ENCODE measurements at places on chromosomes 5 and 9.

GRCh38 chr5:88748666-88749065 lies 134.3 kb downstream of the MEF2C start:
- DNase-seq, result no peak

- DNase-seq, result no peak
Observed at GRCh38 chr5:77644371-77645157, 6.1 kb upstream of the OTP start.

- DNase-seq, result no peak
Observed at GRCh38 chr5:61353293-61353692, 21.2 kb downstream of the ZSWIM6 start.

DNA sequence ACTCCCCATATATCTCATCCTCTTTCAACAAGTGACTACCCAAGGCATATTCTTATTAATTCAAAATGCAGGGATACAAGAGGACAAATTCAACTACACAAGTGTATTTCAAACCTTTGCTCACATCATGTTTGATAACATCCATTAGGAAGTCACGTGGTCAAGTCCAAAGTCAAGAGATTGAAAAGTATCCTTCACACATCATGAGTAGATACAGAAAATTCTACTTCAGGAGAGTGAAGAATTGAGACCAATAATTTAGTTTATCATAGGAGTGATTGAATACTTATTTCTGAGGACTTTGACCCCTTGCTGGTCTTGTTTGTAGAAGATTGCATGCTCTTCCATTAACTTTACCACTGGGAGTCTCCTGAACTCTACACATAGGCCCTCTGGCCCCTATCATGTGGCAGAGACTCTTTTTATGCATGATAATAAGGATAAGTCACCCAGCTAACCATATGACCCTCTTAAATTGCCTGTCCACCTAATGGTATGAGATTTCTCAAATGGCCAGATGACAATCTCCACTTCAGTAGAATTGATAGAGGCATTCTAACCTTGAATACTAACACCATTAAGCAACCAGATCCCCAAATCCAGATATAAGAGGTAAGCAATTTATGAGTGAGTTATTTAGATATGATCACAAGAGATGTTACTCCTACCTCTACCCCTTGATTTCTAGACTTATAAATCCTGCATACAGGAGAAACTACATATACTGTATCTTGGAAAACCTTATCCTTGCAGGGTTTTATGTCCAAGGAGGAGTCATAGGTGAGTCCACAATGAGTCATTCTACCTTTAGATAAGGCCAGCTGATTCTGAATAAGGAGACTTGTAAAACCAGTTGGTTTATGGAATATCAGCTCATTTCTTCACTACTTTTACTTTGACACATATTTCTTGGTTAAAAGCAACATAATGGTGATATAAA lies 26.6 kb upstream of the SLC46A2 start:
- DNase-seq, result no peak

GRCh38 chr5:10351199-10351905 lies 2.1 kb upstream of the MARCHF6 start:
- DNase-seq, result no peak

GRCh38 chr5:172740428-172741205 lies 30.4 kb downstream of the DUSP1 start:
- no peak for DNase-seq

- DNase-seq, result no peak
Observed at GRCh38 chr9:18490641-18491370, 16.9 kb downstream of the ADAMTSL1 start.

GRCh38 chr5:64646169-64646568 lies 44.1 kb upstream of the SHISAL2B start:
- DNase-seq, result no peak

- DNase-seq, result no peak
Observed at GRCh38 chr9:7073706-7074105, 315.9 kb downstream of the KDM4C start.

- DNase-seq, result no peak
Observed at GRCh38 chr5:115507681-115508080, 36.9 kb downstream of the FEM1C start.

DNA sequence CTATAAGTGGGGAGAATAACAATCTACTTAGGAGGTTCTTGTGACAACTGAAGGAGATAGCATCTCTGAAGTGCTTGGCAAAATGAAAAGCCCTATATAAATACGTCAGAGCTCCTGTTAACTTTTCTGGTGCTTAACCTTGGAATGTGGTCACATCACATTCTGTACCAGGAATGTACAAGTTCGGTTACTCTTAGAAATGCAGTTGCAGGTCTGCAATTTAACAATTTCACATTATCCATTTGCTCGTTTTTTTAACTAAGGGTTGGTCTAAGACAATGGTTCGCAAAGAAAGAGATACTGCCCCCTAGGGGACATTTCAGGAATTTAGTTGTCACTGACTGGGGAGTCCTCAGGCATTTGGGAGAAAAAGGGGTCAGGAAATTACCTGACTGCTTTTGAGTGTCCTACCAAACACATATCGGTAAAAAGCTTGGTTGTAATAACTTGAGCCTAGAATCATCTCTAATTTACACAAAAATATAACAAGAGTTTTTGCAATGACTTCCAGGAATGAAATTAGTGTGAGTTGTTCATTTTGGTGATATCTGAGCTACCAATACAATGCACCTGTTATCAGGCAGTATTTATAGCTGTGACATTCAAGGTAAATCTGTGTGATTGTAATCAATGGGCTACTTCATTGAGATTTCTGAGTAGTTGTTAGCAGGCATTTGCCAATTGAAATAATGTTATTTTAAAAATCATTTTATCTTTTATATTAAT lies 5.4 kb upstream of the HBEGF start:
- peak; percentile 9 for DNase-seq

- DNase-seq, result no peak
Observed at GRCh38 chr5:1438871-1439270, 6.4 kb downstream of the SLC6A3 start.

DNA sequence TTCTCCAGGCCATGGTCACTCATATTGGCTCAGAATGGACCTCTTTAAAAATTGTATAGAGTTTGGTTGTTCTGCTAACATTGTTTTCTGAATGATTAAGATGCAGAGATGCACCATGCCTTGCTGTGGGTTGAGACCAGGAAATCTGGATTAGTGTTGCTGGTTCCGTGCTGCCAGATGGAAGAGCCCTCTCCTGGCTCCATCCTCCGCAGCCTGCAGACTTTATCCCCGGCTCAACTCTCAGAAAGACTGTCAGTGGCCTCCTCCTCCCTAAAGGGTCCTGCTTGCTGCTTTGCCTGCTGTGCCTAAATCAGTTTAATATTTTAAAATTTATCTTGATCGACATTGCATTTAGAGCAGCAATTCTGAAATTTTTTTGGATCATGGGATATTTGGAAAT lies 196.7 kb downstream of the TENT4A start:
- no peak for DNase-seq

DNA sequence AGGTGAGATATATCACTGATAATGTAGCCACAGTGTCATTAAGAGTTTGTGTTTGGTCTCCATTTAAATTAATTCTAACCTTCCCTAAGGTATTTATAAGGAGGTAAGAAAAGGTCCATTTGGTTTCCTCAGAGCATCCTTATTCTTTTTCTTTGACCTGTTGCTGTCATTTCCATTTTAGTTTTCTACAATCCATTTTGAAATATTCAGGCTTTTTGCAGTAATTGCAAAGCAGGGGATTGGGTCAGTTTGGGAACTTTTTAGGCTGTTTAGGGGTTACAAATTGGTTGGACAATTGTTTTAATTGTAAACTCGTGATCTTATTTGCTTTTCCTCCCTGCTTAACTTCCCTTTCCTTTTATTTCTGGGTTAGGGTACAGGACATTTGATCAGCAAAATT lies 42.6 kb upstream of the PDZD2 start:
- no peak for DNase-seq

GRCh38 chr5:158968150-158968549 lies 131.6 kb downstream of the EBF1 start:
- no peak for DNase-seq

- no peak for DNase-seq
Observed at GRCh38 chr5:42989190-42989589, 50.9 kb downstream of the ANXA2R start.

DNA sequence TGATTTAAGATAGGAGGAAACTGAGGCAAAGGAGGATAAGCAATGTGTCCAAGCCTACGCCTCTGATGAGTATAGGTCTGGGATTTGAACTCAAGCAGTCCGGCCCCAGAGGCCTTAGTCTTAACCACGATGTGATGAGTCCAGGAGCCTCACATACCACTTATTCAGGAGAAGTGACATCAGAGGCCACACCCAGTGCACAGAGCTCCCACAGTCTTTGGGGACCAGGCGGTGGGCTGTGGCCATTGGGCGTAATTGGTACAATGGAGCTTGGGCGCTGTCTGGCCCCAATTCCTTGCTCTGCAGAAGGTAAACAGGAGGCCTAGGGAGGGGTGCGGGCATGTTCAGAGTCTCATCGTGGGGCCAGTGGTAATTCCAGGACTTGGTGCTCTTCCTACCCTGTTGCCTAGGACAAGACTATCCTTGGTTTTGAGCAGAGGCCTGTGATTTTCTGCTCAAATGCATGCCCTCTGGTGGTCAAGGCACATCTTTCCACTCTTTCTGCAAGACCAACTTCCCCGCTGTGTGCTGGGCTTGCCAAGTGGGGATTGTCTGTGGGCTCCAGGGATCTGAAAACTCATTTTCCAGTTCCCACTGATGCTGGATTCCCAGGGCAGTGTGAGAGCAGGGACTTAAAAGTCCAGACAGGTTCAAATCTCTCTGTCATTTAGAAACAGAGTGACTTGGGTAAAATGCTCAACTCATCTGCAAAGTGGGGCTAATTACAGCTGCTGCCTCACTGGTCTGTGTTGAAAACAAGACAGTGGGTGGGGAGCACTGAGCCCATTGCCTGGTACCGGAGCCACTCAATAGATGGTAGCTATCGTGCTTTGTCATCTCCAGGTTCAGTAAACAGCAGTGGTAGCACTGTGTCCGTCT lies 15.8 kb downstream of the NDST1 start:
- DNase-seq, result no peak

GRCh38 chr9:69809304-69809863 lies 11.2 kb upstream of the CFAP95 start:
- no peak for DNase-seq

GRCh38 chr5:89388872-89389271 lies 505.9 kb upstream of the MEF2C start:
- DNase-seq, result no peak

- DNase-seq, result no peak
Observed at GRCh38 chr9:29773676-29774075, 2200.4 kb upstream of the C9orf72 start.

DNA sequence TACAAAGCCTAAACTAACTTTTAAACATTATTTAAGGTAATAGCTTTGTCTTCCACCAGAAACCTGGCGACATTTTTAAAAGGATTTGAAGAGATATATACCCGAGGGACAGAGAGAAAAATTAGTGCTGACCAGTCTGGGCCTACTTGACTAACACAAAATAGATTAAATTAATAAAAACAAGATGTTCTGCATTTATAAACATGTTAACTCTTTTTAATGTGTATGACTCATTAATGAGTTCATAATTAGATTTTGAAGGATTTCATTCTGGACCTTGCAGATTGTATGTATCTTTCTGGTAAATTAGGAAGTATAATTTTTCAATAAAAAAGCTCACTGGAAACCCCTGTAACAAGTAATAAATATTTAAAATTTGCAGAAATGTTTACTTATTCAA lies 459.1 kb upstream of the CDH9 start:
- no peak for DNase-seq

GRCh38 chr9:17955409-17955808 lies 376.5 kb downstream of the SH3GL2 start:
- no peak for DNase-seq

GRCh38 chr5:8136271-8136670 lies 267.3 kb downstream of the MTRR start:
- DNase-seq, result no peak

DNA sequence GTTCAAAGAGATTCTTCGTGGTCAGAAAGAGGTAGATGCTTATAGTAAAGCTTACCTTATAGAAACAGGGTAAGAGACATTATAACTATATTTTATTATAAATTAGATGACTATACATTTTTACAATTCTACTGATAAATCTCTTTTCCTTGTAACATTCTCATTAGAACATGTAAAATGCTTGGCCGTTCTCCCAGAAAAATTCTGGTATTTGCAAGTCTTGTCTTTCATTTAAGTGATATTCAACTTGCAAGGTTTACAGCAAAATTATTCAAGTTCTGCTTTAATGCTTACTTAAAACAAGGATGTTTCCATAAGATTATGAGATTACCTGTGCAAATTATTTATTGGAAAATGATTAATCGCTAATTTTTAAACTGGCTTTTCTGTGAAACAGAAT lies 41.3 kb upstream of the CDH18 start:
- DNase-seq, result no peak

DNA sequence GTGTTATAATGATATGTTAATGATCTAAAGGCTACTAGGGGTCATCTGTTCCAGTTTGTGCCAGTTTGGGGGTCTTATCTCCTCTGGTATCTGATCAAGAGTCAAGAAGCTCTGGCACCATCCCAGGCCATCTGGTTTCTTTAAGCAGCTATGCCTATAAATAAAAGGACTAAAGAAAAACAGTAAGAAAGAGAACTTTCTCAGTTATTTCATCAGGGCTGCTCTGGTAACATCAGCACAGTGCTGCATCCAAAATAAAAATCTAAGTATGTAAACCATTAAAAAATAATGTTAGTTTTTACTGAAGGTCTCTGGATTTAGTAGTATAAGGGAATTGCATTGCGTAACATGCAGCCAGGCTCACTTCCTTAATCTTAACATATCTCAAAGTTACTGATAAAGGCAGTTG lies 185.0 kb downstream of the NR2F1-AS1 start:
- no peak for DNase-seq

DNA sequence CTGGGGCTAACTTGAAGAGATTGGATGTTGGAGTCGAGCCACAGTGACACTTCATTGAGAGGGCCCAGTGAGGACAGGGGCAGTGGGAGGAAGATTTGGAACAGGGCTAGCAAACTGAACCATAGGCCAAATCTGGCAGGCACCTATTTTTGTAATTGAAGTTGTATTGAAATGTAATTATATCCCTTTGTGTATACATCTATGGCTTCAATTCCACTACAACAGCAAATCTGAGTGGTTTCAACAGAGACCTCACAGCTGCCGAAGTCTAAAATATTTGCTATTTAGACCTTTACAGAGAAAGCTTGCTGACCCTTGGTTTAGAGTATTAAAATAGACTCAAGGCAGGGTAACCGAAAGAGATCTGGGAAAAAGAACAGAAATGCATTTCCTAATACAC lies 4.7 kb upstream of the TNFSF8 start:
- no peak for DNase-seq

GRCh38 chr9:131912671-131913070 lies 167.0 kb downstream of the MED27 start:
- no peak for DNase-seq
